ENCODE measurements at places on chromosomes 2 and 18.

- no peak for DNase-seq
These were observed 1288.0 kb upstream of the ZEB2 start for GRCh38 chr2:145807968-145808367.

DNA sequence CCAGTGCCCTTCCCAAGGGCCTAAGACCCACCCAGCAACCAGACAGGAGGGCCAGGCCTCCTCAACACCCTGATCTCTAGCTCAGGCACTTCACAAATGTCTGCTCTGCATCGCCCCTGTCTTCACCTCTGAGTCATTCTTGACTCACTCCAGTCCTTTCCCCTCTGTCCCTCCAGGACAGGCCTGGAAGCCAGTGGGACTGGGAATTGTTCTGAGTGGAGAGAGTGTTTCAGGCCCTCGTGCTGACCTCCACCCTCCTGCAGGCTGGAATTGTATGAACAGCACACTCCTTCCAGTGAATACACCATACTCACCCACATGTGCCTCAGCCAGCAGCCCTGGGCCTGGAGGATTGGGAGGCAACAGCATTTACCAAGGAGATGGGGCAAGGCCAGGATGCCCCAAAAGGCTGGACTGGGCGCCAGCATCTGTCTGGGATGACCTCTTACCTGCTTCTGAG, 304.2 kb downstream of the CYP26B1 start:
- DNase-seq, result no peak

DNA sequence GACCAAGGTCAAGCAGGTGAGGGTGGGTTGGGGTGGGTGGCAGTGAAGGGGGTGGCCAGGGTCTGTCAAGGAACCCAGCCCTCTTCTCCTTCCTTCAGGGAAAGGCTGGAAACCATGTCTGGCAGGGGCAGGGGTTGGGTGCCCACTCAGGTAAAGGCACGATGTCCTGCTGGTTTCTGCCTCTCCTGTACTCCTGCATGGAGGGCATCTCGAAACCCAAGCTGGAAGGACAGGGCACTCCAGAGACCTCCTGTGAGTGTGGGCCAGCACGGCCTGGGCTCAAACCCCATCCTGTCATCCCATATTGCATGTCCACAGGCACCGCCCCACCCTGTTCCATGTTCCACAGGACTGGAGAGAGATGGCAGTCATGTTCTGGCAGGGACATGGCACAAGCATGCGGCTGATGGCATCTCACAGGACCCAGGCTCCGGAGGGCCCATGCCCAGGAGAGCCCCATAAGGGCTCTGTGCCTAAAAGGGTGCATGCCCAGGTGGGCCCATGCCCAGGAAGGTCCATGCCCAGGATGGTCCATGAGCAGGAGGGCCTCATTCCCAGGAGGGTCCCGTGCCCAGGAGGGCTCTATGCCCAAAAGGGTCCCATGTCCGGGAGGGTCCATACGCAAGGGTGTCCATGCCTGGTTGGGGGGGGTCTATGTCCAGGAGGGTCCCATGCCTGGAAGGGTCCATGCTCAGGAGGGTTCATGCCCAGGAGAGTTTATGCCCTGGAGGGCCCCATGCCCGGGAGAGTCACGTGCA, 6.4 kb downstream of the GPR35 start:
- no peak for DNase-seq

DNA sequence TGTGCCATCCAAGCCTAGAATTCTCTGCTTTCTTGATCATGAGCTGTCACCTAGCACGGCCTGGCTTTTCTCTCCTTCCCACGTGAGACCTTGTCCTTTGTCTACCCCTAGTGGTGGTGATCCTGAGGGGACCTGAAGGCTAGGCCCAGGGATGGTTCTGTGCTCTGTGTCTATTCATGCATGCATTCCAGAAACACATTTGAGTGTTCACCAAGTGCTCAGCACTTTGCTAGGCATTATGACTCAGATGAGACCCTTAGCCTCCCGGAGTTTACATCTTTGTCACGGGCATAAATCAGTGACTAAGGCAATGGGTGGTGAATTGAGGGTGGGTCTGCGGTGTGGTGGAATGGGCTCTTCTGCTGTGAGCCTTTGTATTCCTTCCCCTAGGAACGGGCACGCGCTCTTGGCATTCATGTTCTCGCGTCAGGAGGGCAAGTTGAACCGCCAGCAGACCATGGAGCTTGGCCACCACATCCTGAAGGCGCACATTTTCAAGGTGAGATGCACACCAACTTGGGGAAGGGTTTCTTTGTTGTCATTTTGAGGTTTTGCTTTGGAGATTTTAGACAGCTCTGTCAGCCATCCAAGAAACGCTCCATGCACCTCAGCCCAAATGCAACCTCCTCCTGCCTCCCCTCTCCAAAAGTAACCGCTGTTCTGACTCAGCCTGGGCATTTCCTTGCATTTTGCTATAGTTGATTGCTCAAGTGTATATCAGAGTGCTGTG, 100.9 kb downstream of the WDSUB1 start:
- peak; percentile 32 for DNase-seq

GRCh38 chr18:26436176-26437051, 111.9 kb downstream of the KCTD1 start:
- DNase-seq, result no peak

DNA sequence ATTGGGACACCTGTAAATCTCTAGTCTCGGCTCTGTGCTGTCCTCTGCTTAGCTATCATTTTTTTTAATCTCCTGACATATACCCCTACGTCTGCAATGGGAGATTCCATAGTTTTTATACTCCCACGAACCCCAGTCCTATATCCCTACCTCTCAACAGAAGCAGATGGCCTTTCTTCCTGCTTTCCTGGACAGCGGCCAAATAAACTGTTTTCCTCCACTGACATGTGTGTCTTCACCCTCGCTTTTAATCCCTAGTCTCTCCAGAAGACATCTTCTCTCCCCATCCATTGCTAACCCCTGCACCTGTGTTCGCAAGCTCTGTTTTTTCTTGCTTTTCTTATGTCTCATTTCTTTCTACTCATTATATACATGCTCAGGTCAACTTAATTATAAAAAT, 395.4 kb downstream of the EPHA4 start:
- DNase-seq, result no peak

DNA sequence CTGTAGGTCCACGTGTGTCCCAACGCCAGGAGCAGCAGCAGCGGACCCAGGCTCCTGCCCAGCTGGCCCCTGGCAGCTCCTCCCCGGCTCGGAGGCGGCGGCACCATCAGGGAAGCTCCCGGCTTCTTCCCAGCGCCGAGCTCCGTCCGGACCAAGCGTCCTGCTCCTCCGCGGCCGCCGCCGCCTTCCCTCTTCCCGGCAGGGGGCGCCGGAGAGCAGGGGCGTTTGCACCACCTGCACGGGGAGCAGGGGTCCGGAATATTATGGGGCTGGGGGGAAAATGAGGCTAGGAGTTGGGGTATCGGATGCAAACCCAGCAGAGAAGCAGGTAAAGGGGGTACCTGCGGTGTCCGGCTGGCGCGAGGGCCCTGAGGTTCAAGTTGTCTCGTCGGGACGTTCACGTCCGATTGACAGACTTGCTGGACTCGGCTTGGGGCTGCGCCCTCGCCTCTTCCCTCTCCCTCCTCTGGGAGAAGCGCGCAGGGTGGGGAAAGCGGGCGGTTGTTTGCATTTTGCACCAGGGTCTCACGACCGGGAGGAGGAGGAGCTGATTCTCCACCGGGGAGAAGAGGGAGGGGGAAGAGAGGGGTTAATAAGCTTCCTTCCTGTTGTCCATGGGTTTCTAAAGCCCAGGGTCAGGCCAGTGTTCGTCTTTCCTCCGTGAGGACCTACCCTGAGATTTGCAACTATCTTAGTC, at the start of gene CCBE1:
TSS of gene CCBE1 (minus strand) at position 188 of the 697 bp plus-strand sequence.
- no peak for DNase-seq

- peak; percentile 42 for DNase-seq
These were observed 480.2 kb upstream of the ACVR2A start for GRCh38 chr2:147364597-147364996.

GRCh38 chr18:33781429-33781828, 203.4 kb downstream of the ASXL3 start:
- DNase-seq, result no peak

DNA sequence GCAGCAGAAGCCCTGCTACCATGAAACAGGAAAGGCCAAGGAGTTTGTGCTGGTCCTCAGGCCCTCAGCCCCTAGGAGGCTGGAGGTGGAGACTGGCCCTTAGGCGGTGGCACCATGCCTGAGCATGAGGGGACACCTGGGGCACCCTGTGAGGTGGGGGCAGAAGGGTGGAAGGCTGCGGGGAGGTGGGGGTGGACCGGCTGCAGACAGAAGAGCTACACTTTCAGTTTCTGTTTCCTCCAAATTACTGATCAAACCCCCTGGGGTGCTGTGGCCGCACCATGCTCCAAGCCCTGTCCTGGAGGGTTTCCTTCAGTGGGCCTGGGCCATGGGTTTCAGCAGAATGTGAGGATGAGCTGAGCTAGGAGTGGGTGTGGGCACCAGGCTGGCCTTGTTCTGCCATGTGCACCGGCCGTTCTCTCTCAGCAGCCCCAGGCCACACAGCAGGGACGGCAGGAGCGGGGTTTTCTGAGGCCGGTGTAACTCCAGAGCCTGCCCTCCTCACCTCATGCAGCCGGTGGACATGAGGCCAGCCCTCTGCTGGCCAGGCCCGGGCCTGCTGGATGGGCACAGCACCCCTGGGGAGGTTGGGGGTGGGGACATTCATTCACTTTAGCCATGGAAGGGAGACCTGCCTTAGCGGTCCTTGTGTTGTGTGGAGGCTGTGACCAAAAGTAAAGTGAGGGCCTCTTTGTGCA, 51.5 kb downstream of the PLEKHB2 start:
- DNase-seq, result no peak

DNA sequence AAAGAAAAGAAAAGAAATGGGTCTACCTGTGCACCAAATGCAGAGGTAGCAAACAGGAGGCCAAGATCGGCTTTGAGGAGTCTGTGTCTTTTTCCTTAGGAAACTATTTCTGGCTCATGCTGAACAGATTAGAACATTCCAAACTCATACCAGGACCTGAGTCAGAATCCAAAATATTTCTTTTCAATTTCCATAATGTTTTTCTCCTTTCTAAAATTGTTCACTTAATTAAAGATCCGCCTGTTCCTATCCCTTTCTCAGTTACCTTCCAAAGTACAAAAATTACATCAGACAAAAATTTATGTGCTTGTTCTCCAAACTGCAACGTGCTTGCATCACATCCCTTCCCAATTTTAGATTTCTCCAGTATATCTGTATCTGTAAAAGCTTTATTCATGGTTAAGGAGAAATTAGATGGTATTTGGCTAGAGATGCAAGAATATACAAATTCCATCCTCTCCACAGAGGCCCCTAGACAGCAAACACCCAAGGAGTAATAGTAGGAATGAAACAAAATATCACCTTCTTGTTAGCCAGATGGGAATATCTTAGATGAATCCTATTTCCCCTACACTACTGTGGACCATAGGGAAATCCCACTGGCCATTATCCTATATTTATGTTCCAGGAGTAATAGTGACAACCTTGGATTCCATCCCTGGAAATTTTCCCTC, 130.6 kb downstream of the LNPK start:
- DNase-seq, result no peak

- DNase-seq, result no peak
These were observed 75.5 kb upstream of the TXNDC2 start for GRCh38 chr18:9810299-9810698.

DNA sequence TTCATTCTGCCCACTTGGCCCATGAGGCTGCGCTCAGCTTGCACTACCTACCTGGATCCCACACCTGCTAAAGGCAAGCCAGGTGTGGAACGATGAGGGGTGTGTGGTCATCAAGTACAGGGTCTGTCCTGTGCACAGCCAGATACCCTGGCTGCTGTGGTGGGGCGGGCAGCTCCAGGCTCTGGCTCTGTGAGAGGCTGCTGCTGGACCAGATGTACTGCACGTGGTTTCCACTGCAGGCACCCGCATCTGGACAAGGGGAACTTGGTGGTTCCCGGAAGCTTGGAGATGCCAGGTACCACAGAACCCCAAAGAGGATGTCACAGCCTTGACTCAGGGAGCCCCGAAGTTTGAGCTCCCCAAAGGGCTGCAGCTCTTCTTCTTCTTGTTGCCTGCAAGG, 68.1 kb upstream of the ZNF804A start:
- no peak for DNase-seq

DNA sequence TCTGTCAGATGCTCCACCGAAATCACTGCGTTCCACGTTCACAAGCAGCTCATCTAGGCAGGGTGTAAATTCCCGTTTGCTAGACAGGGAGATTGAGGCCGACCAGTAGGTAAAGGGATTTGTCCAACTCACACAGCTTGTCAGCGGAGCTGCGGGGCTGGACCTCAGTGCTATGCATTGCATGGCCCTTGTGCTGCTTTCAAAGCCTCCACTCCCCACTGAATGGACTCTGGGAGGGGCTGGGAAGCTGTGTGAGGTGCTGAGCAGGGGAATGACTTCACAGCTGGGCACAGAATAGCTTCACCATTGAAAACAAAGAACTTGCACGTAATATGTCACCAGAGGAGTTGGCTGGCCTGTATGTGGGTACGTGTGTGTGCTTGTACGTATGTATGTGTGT, 21.4 kb downstream of the CELF4 start:
- no peak for DNase-seq

DNA sequence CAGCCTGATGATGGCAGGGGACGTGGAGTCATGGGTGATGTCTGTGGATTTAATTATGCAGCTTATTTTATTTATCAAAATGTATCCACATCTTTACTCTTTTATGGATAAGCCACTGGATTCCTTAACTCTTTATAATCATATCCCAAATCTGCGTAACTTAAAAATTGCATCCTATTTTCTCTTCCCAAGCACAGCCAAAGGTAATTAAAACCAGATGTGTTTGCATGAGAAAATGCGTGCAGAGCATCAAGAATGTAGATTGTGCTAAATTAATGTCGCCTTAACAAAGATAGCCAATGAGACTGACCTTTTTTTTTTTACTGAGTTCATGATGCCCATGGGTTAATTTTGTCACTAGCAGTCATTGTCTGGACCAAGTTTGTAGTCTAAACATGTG, 10.0 kb downstream of the SH3RF3 start:
- no peak for DNase-seq

DNA sequence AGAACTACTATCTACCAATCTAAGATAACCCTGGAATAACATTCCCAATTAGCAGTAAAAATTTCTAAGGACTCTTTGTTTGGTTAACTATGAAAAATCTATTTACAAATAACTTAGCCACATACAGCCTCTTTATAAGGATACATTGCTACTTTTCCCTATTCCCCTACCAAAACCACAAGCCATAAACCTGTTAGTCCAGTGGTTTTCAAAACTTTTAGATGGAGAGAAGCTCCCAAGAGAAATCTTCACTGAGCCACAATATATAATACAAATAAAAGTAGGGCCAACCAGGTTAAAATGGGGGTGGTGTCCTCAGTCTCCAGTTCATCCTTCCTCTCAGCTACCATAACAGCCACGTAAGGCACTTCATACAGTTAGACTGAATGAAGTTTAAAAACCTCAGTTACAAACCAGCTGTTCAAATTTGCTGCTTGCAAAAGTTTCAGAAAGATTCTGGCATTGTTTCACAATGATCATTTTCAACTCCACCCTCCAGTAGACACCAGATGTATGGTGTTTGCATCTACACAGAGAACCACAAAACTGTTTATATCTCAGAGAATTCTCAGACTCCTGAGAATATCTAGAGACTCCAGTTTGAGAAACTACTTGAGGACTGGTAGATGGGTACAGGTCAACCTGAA, 26.0 kb downstream of the SOS1 start:
- DNase-seq, result no peak

DNA sequence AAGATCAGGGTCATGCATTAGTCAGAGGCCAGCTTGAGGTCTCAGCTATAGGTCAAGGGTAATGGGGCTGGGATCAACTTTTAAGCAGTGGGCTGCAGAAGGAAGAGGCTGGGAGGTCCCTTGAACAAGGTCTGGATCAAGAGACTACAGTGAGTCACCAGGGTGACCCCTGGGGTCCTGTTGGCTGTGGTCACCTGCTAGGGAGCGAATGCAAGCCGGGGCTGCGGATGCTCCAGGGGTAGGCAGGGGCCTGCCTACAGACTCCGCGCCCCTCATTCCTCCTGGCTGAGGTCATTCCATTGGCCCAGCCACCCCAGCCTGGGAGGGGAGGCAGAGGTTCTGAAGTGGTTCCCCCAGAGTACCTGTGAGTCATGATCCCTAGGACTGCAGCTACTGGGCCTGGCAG, 110.4 kb downstream of the CYP26B1 start:
- DNase-seq, result no peak
